ENCODE measurements at places on chromosomes 13 and 19.

DNA sequence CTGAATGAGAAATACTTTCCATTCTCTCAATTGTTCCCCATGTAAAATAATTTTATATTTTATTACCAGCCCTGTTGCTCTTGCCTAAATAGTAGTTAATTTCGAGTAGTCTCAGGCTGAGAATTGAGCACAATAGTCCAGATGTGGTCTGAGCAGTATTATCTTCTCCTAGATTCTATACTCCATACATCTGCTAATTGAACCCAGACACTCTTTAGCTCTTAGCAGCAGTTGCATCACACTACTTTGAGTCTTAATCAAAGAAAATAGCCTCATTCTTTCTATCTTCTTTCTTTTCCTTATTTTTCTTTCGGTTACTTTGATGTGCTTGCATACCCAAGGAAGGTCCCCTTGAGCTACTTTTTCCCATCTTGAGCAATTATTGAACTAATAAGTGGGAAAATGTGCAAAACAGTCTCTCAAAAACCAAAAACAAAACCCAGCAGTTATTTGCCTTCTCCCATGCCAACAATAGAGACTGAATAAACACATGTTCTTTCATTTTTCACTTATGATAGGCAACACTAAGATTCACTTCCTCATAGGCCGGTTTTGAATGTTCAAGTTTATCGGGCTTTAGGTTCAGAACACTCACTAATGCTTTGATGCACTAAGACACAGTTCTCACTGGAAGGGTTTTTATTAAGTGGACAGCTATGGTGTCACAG is 204.5 kb downstream of the POU4F1 start:
- no peak for DNase-seq

DNA sequence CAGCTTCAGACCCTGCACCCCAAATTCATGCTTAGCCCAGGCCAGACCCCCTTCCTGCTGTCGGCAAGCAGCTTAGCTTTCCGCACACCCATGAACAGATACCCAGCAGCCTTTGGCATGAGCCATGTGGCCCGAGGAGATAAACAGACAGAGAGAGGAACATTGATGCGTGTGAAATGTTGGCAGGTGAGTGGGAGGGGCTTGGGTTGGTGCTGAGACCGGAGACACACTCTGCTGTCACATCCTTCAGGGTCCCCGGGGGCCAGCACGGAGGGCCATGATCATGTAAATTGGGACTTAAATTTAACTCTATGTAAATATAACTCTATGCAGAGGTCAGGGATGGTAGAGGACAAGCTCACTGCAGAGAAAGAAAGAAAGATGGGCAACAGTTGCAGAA is 1.5 kb downstream of the CD22 start:
- DNase-seq: no peak

GRCh38 chr19:15129856-15130585 is 22.8 kb downstream of the SYDE1 start:
- DNase-seq: no peak

DNA sequence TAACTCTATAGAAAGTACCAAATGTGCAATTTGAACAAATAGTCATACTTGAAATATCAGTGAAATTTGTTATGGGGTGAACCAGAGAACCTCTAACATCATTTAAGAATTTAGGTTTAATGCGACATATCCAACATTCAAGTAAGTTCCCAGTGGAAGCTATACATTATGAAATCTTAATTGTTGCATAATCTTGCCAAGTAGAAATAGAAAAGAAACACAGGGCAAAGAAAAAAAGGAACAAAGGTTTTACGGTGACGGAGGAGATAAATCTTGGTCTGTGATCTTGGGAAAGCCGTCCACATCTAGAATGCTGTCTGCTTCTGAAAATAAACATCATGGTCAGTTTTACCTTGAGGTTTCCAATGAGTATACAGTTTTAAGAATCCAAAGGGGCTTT is 445.7 kb downstream of the RFC3 start:
- DNase-seq: no peak

GRCh38 chr13:99847318-99847750 is 124.2 kb downstream of the ZIC5 start:
- DNase-seq: no peak

GRCh38 chr19:5645409-5645808 is 22.5 kb downstream of the SAFB start:
- no peak for DNase-seq

DNA sequence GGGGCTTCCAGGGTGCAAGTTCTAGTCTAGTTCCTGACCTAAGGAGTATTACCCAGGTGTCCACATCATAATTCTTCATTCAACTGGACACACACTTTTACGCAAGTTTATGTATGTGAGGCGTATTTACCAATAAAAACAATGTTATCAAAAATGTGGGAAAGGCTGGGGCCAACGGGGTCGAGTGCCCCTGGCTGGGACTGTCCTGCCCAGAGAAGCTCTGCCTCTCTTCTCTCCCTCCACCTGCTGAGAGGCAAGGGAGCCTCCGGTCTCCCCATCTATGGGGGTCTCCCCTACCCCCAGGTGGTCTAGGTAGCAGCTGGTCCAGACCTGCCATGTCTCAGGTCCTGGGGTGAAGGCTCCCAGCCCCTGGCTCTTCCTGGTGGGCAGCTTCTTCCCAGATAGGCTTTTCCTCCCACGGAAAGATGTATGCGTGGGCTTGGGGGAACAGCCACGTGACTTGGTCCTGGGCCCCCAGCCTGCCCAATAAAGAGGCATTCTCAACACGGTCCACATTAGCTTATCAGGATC is 132.4 kb downstream of the USP12 start:
- no peak for DNase-seq

DNA sequence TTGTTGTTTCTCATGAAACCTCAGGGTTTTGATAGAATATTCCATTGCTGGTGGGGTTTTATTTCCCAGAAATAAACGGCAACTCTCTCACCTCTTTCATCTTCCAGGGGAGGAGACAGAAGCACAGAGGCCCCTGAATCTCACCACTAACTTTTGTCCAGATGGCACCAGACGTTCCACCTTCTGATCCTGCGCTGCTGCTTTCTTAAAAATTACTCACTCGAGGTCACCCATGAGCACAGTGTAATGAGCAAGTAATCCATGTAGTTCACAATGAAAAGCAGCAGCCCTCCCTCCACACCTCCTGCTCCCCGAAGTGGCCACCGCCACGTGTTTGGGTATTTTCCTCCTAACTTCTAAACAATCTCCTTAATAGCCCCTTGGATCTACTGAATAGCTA is 51.3 kb downstream of the TEX29 start:
- DNase-seq: no peak
